Central memory CD8-positive, alpha-beta T cell (primary cell): ENCODE measurements at places on chromosomes 7 and 10.

GRCh38 chr10:66680886-66681285, 244.9 kb upstream of the LRRTM3 start:
- no peaks in the 10 kb centered on the region for H3K36me3 ChIP-seq
- no peaks in the 10 kb centered on the region for H3K4me1 ChIP-seq
- H3K4me3 ChIP-seq = no peak overlapping the region

GRCh38 chr10:95640891-95641315, 15.6 kb downstream of the ALDH18A1 start:
- H3K4me1 ChIP-seq = peaks cover 2% of the 10 kb centered on the region
- DNase-seq = no peak
- no peak overlapping the region for H3K4me3 ChIP-seq
- no peak overlapping the region for H3K27ac ChIP-seq

DNA sequence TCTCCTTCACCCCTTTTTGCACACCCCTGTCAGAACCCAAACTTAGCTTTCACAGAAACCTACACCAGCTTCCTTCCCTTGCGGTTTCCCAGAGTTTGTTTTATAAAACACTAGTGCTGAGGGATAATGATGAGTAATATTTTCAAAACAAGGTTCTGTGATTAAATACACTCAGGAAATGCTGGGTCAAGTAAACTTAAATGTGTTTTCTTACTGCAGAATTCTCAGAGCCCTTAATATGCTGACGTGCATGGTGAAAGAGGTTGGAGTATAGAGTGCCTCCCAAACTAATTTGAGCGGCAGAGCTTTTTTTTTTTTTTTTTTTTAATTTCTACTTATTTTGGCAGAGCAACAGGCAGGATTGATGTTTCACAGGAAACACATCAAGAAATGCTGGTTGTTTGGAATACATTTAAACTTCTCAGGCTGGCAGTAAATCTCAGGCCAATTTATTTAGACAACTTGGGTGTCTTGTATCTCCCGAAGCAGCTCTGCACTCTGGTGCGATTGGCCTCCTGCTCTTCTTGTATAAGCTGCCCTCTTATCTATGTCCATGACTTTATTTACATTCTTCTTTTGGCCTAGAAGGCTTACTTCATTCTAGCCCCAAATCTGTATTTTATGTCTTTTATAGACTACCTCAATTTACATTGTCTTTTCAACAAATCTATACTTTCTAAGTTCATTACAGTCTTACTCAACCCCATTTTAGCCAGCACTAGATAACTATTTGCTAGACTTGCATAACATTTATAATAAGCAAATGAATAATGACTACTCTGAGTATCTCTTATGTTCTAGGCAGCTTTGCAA, 165.4 kb downstream of the BMPER start:
- no peak for DNase-seq
- peaks cover 10% of the 10 kb centered on the region for H3K27me3 ChIP-seq
- H3K4me1 ChIP-seq = no peaks in the 10 kb centered on the region
- H3K27ac ChIP-seq = no peak overlapping the region
- H3K36me3 ChIP-seq = peaks cover 2% of the 10 kb centered on the region

- no peak for DNase-seq
- no peaks in the 10 kb centered on the region for H3K27me3 ChIP-seq
- peaks cover 74% of the 10 kb centered on the region for H3K36me3 ChIP-seq
- no peak overlapping the region for H3K27ac ChIP-seq
- no peak overlapping the region for H3K4me3 ChIP-seq
- no peaks in the 10 kb centered on the region for H3K4me1 ChIP-seq
These were observed 23.0 kb downstream of the EDRF1 start for GRCh38 chr10:125742465-125742864.
